ENCODE measurements at places on chromosomes 2 and 18.

DNA sequence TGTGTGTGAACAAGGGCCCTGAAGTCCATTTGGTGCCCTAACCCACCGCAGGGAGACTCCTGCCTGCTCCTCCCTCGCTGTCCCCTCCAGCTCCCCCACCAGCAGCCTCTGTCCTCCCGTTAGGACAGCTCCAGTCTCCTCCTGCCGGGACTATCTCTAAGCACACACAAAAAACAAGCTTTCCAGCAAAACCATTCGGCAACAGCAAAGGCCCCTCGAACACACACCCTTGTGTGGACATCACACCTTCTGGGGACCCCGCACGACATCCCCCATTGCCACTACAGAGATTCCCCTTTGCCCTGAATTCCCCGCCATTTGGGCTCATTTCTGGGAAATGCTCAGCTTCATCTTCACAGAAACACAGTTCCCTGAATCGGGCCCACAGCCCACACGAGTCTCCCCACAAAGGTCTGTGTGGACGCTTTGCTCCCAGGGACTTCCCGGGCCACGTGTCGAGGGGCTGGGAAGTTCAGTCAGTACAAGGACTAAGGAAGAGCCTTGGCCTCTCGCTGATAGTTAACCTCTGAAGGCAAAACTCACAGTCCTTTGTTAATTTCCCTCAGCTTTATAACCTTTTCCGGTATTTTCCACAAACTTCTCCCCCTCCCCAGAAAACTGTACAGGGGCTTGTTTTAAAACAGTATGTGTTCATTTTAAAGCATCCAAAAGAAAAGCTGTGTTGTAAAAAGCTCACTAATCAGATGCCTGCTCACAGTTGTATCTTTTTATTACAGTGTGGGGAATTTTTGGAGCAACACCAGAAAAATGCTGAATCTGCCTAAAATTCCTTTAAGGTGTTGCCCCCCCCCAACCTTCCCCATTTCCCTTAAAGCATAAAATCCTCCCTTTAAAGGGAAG is 25.9 kb downstream of the SMAD7 start:
- DNase-seq = no peak

DNA sequence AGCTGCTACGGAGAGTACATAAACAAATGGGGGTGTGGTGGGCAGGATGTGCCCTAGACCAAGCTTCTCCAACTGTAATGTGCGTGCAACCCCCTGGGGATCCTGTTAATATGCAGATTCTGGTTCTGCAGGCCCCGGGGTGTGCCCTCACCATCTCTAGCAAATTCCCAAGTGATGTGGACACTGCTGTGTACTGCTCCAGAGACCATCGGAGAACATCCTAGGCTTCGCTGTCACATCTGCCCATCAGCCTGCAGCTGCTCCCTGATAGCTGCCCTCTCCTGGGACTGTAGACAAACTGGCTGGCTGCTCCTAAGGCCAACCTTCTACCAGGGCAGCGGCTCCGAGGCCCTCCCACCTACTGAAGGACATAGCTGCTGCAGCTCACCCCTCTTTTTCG is 3.2 kb downstream of the HS1BP3 start:
- DNase-seq = no peak

DNA sequence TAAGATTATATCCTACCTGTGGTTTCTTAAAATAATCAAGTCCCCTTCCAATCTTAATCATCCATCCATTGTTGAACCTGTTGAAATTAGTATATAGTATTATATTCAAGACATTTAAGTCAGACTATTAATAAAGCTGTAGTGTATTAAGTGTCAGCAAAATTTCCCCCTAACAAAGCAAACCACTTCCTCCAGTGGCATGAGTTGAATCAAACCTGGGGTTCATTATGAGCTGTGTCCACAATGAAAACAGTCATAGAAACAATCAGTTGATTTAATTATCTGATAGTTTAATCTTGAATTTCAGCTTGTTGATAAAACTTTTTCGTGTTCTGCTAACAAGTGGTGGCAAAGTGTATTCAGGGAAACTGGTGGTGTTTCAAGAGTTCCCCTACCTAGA is 11.3 kb downstream of the MITD1 start:
- DNase-seq = no peak

DNA sequence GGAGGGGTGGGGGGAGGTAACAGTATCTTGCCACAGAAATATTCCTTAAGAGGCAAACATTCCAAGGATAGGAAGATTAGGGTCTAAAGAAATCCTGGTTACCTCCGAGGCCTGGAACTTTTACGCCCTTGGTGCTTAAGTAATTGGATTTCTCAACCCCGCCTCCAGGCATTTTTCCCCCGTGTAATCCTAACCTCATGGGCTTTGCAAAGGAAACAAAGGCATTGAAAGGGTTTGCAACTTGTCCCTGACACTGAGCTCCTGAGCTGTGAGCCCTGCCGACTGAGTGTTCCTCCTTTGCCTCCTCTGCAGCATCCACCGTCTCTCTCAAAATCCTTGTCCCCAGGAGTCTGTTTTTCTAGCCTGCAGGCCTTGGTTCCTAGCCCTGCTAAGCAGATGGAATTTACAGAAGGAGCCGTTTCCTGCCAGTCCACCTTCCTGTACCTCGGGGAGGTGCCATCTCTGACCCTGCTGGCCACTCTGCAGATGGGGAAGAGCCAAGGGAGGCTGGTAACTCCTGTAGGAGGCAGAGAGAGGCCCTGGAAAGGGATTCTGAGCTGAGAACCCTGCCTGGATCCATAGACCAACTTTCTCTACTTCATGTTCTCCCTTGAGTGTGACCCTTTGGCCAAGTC is 24.2 kb downstream of the TET3 start:
- DNase-seq = no peak

- DNase-seq = no peak
Observed at GRCh38 chr2:203692031-203692710, 14.3 kb upstream of the CD28 start.

DNA sequence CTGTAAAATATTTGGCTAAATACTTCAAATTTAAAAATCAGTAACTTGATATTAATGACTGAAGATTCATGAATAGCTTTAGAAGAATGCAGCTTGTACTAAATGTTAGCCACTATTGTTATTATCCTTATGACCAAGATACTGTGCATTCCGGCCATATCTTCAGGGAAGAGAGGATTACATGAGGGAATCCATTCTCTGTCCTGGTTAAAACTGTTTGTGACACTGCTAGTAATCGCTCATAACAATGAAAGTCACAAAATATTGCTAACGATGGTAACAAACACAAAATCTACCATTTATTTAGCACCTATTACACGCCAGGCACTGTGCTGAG is 217.7 kb downstream of the PRKCE start:
- no peak for DNase-seq

GRCh38 chr2:47676261-47676926 is 106.6 kb upstream of the MSH6 start:
- DNase-seq = no peak

DNA sequence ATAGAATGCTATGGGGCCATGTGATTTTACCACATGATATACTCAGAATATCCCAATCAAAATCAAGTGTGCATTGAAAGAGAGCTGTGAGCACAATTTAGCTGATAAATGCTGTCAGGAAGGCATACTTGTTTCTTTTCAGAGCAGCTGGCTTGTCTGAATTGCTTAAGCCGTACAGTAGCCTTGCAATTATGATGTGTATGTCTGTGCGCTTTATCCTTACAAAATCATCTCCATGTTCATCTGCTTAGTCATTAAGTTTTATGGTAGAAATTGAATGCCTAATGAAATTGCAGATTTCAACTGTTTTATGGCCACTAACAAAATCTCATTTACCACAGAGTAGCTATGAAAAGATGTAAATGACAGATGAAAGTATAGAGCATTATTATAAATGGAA is 346.0 kb upstream of the DLGAP1 start:
- DNase-seq = no peak

Data from RCC 7860 (cell line).